ENCODE measurements at places on chromosomes 5 and 9. TPM values are rescaled to one million over a fixed set of nuclear protein-coding genes. Genes with fewer than 3 reads are reported as not detected.

MTRR gene
- 83.0 TPM for total RNA-seq

SLC25A2 gene
- total RNA-seq: 0.20 TPM

CDKN2A gene
- total RNA-seq: 5.4 TPM

ARL14EPL gene
- not detected for total RNA-seq

SLC44A1 gene
- total RNA-seq: 3.8 TPM

C9 gene
- total RNA-seq: not detected

ADRA1B gene
- not detected for total RNA-seq

PCDHB15 gene
- not detected for total RNA-seq

- no peak overlapping the region for H3K27ac ChIP-seq
- no peaks in the 10 kb centered on the region for H3K27me3 ChIP-seq
- no peak overlapping the region for H3K4me3 ChIP-seq
- H3K4me1 ChIP-seq: no peaks in the 10 kb centered on the region
- DNase-seq: no peak
These were observed 702.8 kb downstream of the CETN3 start for GRCh38 chr5:89706731-89707130.

GRCh38 chr5:158429564-158429963 is 570.6 kb upstream of the CLINT1 start:
- H3K4me3 ChIP-seq: no peak overlapping the region
- H3K27ac ChIP-seq: no peak overlapping the region
- peaks cover 28% of the 10 kb centered on the region for H3K4me1 ChIP-seq
- peaks cover 4% of the 10 kb centered on the region for H3K36me3 ChIP-seq
- no peaks in the 10 kb centered on the region for H3K27me3 ChIP-seq
- DNase-seq: no peak

GRCh38 chr5:14032918-14033317 is 88.4 kb upstream of the DNAH5 start:
- no peaks in the 10 kb centered on the region for H3K4me1 ChIP-seq
- H3K36me3 ChIP-seq: no peaks in the 10 kb centered on the region
- peaks cover 4% of the 10 kb centered on the region for H3K27me3 ChIP-seq
- DNase-seq: no peak
- no peak overlapping the region for H3K4me3 ChIP-seq
- no peak overlapping the region for H3K27ac ChIP-seq

GRCh38 chr9:14148501-14149103 is 165.3 kb downstream of the NFIB start:
- no peak for DNase-seq
- H3K4me3 ChIP-seq: no peak overlapping the region

GRCh38 chr9:120876842-120877240 is at the start of gene PHF19:
TSS of gene PHF19 (minus strand) at chr9:120877188. CDS start at chr9:120874741, 2,447 bp downstream.
- peaks cover 51% of the 10 kb centered on the region for H3K36me3 ChIP-seq
- H3K4me1 ChIP-seq: peaks cover 74% of the 10 kb centered on the region
- no peaks in the 10 kb centered on the region for H3K27me3 ChIP-seq
- peak within 1 kb of the TSS; percentile 92 for H3K4me3 ChIP-seq
- peak; percentile 44 for DNase-seq

- H3K27me3 ChIP-seq: no peaks in the 10 kb centered on the region
- no peak overlapping the region for H3K27ac ChIP-seq
- H3K4me1 ChIP-seq: no peaks in the 10 kb centered on the region
- no peak for DNase-seq
These were observed 124.3 kb downstream of the RASEF start for GRCh38 chr9:82938426-82939218.

GRCh38 chr5:179322071-179323025 is 22.9 kb downstream of the ADAMTS2 start:
- no peaks in the 10 kb centered on the region for H3K36me3 ChIP-seq
- no peak for DNase-seq
- no peaks in the 10 kb centered on the region for H3K4me1 ChIP-seq
- no peaks in the 10 kb centered on the region for H3K27me3 ChIP-seq

DNA sequence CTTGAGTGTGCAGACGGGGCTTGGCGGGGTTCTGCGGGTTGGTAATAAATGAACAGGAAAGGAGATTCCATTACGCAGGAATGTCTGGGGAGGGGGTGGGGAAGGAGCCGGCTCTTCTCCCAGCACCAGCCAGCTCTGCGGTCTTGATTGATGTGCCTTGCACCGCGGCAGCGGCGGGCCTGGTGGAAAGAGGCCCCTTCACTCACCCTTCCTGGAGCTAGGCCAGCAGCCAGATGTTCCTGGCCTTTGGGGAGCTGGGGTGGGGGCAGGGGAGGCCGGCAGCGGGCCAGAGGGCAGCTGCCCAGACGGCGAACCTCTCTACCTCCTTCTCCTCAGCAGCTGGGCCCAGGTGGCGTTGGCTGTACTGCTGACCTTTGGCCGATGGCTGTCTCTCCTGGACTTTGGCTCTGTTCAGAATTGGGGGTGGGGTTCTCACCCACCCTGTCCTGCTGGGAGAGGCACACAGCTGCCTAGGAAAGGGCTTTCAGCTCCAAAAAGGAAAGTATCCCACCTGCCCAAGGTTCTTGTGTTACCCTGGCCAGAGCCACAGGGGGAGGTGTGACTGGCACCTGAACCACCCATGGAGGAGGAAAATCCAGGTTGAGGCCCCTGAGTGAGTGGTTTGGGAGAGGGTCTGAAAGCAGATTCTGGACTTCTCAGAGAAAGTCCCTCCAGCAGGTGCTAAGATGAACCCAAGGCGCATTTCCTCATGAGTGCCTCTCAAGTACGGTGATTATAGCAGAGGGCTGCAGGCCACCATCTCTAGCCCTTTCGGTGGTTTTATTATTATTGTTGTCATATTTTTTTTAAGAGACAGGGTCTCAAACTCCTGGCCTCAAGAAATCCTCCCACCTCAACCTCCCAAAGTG is 58.0 kb upstream of the SYNPO start:
- no peak overlapping the region for H3K4me3 ChIP-seq
- no peak for DNase-seq
- H3K36me3 ChIP-seq: no peaks in the 10 kb centered on the region
- H3K27me3 ChIP-seq: peaks cover 13% of the 10 kb centered on the region
- H3K4me1 ChIP-seq: no peaks in the 10 kb centered on the region

DNA sequence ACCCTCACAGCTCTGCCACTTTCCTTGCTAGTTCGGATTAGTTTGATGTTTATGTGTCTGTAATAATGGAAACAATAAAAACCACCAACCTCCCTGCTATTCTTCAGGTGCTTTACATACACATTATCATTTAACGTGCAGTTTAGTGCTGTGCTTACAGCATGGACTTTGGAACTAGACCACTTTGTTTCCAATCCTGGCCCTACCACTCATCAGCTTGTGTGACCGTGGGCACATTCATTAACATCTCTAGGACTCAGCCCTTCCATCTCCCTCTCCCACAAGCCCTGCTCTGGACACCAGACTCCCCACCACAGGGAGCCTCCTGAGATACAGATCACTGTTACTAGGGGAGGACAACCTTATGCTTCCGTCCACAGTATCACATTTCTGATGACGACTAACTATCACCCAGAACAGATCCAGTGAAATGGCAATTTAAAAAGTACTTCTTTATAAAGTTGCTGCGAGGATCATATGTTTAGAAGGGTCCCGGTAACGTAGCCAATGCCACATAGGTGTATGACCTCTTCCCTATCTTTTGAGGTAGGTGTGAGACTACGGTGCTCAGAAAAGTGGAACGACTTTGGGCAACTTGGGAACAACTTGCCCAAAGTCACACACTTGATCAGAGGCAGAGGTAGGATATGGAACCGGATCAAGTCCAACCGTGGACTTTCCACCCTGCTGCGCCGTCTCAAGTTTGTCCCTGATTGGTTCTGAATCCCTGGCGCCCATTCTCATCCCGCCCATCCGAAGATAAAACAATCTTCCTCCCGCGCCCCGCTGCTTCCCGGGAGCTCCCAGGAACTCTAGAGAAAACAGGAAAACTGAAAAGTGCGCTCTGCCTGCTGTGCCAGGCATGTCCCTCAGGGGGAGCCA is 132.4 kb upstream of the NIPBL start:
- DNase-seq: no peak
- peaks cover 18% of the 10 kb centered on the region for H3K4me1 ChIP-seq
- peaks cover 29% of the 10 kb centered on the region for H3K27me3 ChIP-seq
- peaks cover 2% of the 10 kb centered on the region for H3K36me3 ChIP-seq
- H3K4me3 ChIP-seq: peak overlapping the region; percentile 71

- peaks cover 5% of the 10 kb centered on the region for H3K4me1 ChIP-seq
- H3K27ac ChIP-seq: no peak overlapping the region
- peaks cover 29% of the 10 kb centered on the region for H3K27me3 ChIP-seq
- H3K36me3 ChIP-seq: no peaks in the 10 kb centered on the region
- DNase-seq: no peak
These were observed 2.1 kb downstream of the CA9 start for GRCh38 chr9:35675732-35676392.

DNA sequence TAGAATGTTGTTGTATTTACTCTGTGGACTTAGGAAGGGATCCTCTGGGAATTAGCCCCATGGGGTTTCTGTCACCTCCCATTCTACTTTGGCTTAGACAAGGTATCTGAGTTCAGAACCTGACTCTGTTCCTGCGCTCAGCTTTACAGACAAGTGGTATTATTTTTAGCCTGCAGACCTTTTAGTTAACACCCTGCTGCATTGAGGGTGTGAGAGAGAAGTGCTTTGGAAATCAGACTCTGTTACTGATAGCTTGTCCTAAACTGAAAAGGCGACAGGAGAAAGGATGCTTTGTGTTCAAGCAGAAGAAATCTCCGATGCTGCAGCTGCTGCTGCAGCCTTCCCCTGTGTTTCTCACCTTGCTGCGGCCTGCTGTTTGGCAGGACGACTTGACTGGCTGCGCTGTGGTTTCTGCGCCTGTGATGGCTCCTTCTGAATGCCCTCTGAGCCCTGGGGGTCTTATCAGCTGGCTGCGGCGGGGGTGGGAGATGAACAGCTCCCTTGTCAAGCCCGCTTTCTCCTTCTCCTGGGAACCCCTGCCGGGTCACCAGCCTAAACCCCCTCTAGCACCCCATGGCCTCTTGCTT is 61.9 kb downstream of the PGM5 start:
- no peaks in the 10 kb centered on the region for H3K4me1 ChIP-seq
- peaks cover 5% of the 10 kb centered on the region for H3K27me3 ChIP-seq
- no peak for DNase-seq
- no peak overlapping the region for H3K27ac ChIP-seq
- H3K36me3 ChIP-seq: no peaks in the 10 kb centered on the region

DNA sequence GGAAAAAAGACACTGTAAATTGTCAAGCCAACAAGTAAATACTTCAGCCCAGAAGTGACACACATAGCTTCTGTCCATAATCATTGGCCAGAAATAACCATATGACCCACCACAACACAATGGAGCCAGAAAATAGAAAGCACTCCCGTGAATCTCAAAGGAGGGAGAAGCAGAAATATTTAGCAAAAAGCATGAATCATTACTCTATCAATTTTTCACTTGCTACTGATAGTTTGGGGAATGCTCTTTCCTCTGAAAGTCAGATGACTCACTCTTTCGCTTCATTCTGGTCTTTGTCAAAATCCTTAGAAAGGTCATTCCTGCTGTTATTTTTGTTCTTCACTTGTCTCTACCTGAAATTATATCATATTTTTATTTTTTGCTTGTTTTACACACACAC is 312.6 kb downstream of the TMEM232 start:
- no peak for DNase-seq
- no peak overlapping the region for H3K27ac ChIP-seq
- peaks cover 2% of the 10 kb centered on the region for H3K27me3 ChIP-seq

GRCh38 chr9:119959846-119960545 is 590.8 kb upstream of the BRINP1 start:
- no peak overlapping the region for H3K27ac ChIP-seq
- peaks cover 4% of the 10 kb centered on the region for H3K27me3 ChIP-seq
- H3K4me3 ChIP-seq: no peak overlapping the region
- H3K4me1 ChIP-seq: no peaks in the 10 kb centered on the region
- H3K36me3 ChIP-seq: no peaks in the 10 kb centered on the region

GRCh38 chr9:33318225-33318624 is 27.9 kb downstream of the NFX1 start:
- H3K4me1 ChIP-seq: peaks cover 13% of the 10 kb centered on the region
- no peak overlapping the region for H3K4me3 ChIP-seq
- DNase-seq: no peak
- H3K27me3 ChIP-seq: no peaks in the 10 kb centered on the region
- H3K36me3 ChIP-seq: peaks cover 50% of the 10 kb centered on the region
- no peak overlapping the region for H3K27ac ChIP-seq

GRCh38 chr9:86185872-86186271 is 73.6 kb downstream of the C9orf153 start:
- H3K4me1 ChIP-seq: no peaks in the 10 kb centered on the region
- H3K36me3 ChIP-seq: no peaks in the 10 kb centered on the region
- DNase-seq: no peak
- no peak overlapping the region for H3K27ac ChIP-seq

DNA sequence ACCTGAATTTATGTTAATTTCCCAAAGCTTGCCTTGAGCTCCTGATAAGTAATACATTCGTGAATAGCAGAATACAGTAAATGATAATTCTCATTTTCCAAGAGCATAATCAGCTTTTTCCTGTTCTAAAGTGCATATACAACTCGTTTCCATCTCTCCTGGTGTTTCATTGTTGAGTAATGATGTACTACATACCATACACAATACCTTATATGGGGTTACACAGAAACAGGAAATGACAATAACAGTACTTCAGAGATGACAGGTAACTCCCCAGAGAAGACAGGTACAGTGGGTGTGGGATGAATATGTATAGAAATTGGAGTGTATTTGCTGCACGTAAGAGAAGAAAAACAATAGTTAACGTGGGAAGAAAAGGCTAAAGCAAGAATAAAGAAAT is 287.1 kb downstream of the TENT4A start:
- H3K27me3 ChIP-seq: no peaks in the 10 kb centered on the region
- H3K4me1 ChIP-seq: peaks cover 5% of the 10 kb centered on the region
- no peak for DNase-seq
- H3K4me3 ChIP-seq: no peak overlapping the region
- H3K36me3 ChIP-seq: no peaks in the 10 kb centered on the region
- H3K27ac ChIP-seq: no peak overlapping the region

DNA sequence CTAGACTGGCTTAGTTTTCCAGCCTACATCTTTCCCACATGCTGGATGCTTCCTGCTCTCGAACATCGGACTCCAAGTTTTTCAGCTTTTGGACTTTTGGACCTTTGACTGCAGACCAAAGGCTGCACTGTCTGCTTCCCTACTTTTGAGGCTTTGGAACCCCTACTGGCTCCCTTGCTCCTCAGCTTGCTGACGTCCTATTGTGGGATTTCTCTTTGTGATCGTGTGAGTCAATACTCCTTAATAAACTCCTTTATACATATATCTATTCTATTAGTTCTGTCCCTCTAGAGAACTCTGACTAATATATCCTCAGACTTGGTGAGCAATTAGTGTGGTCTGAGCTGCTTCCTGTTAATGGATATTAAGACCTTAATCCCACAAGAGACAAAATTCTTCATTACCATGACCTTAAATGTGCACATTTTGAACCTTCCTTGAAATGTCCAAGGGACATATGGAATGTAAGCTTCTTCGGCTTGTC is 752.9 kb downstream of the CDH18 start:
- H3K27me3 ChIP-seq: no peaks in the 10 kb centered on the region
- no peaks in the 10 kb centered on the region for H3K4me1 ChIP-seq
- no peak overlapping the region for H3K4me3 ChIP-seq
- H3K27ac ChIP-seq: no peak overlapping the region

GRCh38 chr5:157607371-157608161 is 32.0 kb upstream of the ADAM19 start:
- H3K4me3 ChIP-seq: peak overlapping the region; percentile 66
- H3K27me3 ChIP-seq: no peaks in the 10 kb centered on the region
- H3K36me3 ChIP-seq: peaks cover 8% of the 10 kb centered on the region
